LNCaP clone FGC (cell line): ENCODE measurements at places on chromosomes 7 and 10.

- DNase-seq = no peak
Observed at GRCh38 chr10:86110156-86110786, 256.3 kb downstream of the GRID1 start.

- DNase-seq = peak; percentile 96
Observed at GRCh38 chr7:4189131-4189570, 492.9 kb upstream of the FOXK1 start.

- no peak for DNase-seq
Observed at GRCh38 chr10:107899075-107899474, 734.6 kb upstream of the SORCS1 start.

DNA sequence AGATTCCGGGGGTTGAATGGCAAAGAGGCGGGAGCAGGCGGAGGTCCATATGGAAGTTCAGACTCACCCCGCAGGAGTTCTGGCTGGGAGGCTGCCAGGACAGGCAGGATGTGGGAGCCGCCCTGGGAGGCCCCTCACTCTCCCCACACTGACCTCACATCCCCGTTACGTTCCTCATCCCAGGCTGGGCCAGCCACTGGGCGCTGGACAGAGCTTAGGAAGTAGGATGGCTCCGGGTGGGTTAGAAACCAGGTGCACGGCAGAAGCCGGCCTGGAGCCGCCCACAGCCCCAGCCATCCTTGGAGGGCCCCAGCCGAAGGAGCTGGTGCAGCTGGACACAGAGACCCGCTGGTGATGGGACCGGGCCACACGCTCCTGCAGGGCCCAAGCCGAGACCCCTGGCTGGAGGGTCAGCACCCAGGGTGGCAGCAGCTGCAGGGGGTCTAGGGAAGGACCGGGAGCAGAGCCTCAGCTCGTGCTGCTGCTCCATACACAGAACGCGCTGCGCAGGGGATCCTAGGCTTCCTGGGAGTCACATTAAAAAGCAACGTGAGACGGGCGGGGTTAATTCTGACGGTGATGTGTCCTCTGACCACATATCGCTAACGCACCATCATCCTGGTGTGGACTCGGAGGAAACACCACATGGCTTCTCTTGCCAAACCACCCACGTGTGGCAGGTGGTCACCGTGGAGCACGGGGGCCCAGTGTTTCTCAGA, 98.6 kb upstream of the DIP2C start:
- no peak for DNase-seq

GRCh38 chr7:31814187-31814586, 127.2 kb downstream of the PPP1R17 start:
- no peak for DNase-seq

- no peak for DNase-seq
Observed at GRCh38 chr7:140273417-140273816, 96.6 kb upstream of the KDM7A start.

- DNase-seq = no peak
Observed at GRCh38 chr7:26406433-26406832, 114.8 kb downstream of the SNX10 start.

GRCh38 chr10:24707445-24707844, 16.2 kb downstream of the ARHGAP21 start:
- no peak for DNase-seq

- DNase-seq = no peak
Observed at GRCh38 chr7:20399521-20399920, 68.8 kb downstream of the ITGB8 start.

- DNase-seq = no peak
Observed at GRCh38 chr7:120353171-120353570, 80.2 kb downstream of the KCND2 start.

DNA sequence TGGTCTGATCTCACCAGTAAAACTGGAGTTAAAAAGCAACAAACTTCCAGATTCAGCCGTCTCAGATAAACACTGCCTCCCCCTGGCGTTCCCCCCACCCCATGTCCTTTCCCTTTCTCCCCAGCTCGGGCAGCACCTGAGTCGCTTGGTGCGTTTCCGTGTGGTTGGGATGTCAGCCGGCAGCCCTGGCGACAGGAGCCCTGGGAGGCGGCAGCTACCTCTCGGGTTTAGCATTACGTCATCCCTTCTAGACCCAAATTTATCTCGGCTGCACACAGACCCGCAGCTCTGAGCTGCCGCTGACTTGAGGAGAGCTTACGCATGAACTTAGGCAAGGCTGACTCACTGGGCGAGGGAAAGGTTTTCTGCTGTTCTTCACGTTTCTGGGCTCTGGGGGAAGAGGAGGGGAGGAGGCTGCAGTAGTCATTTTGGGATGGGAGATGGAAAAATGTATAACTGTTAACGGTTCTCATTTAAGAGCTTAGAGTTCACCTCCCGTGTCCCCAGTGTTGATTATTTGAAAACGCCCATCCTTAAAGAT, 14.4 kb downstream of the MXI1 start:
- no peak for DNase-seq

DNA sequence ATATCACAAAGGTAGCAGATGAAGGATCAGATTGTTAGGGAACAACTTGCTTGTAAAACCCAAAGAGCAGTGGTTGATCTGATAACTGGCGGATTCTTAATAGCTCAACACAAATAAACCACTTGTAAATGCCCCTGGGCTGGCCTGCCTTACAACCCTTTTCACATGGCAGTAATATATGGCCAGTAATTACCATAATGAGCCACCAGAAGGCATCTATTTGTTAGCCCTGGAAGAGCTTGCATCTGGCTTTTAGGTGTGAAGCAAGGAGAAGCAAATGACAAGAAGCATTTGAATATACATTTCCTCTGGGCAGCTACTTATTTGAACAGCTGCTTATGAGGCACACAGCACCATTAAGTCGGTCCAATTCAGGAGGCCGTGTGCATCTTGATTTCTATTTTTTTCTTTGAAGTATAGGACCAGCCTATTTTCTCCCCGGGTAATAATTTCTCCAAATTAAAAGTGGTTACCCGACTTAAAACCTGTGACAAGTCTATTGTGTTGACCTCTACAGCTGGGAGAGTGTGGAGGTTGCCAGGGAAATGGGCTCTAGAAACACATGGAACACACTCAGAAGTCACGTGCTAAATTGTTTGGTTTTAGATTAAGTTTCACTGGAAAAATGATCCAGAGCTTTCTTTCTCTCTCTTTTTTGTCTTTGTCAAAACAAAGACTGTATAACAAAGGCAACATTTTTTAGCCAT, 113.4 kb downstream of the SEM1 start:
- DNase-seq = peak; percentile 96

- no peak for DNase-seq
Observed at GRCh38 chr7:36512616-36513015, 123.0 kb downstream of the ANLN start.

GRCh38 chr10:127228195-127228787, 31.9 kb upstream of the INSYN2A start:
- no peak for DNase-seq
